Fibroblast of mammary gland (primary cell): ENCODE measurements at places on chromosomes 2 and 18.
A peak's percentile ranks its signal among the peaks of the same experiment; 100 is the strongest.

DNA sequence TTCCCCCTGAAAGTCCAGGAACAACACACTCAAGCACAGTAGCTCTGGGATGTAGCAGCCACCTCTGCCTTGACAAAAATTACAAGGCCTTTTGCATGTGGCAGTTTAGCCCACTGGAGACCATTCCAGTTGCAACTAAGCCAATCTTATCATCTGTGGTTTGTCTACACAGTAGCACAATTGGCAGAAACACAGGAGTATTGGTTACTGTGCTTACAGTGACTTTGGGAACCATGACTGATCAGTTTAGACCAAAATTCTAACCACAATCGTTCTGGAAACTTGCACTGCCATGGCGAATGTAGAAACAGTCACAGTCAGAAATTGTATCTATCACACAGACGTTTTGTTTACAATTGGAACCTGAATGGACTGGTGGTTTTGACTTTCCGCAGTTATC lies 403.7 kb upstream of the MEIS1 start:
- DNase-seq, result no peak

- no peak for DNase-seq
These were observed 473.3 kb upstream of the HS6ST1 start for GRCh38 chr2:128791985-128792320.

GRCh38 chr18:57997820-57998219 lies 46.2 kb upstream of the NEDD4L start:
- no peak for DNase-seq

DNA sequence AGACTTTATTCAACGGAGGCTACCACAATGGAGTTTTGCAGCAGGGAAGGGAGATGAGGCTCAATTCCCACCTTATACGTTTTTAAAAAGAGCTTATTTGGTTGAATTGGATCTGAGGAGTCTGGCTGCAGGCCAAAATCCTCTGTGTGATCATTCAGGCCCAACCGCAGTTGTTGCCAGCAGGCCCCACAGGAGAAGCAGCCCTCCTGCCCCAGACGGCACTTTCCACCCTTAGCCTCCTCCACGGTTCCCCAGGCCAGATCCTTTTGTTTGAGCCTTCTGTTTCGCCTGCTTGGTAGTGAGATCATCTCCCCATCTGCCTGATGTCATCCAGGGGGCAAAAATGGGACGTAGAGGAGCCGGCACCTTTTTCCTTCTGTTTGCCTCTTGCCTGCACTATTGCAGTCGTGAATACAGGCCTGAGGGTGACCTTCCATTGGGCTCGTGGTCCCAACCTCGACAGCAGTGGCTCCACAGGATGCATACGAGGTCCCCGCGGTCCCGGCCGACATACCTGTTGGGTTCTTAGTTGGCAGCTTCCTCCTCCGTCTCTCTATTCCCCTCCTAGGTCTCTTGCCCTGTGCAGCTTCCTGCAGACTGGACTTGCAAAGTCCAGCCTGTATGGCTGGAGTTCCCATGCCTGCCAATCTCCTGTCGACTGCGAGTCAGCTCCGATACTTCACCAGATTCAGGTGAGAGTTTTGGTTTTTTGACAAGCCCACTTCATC lies 9.3 kb upstream of the GPR35 start:
- no peak for DNase-seq

DNA sequence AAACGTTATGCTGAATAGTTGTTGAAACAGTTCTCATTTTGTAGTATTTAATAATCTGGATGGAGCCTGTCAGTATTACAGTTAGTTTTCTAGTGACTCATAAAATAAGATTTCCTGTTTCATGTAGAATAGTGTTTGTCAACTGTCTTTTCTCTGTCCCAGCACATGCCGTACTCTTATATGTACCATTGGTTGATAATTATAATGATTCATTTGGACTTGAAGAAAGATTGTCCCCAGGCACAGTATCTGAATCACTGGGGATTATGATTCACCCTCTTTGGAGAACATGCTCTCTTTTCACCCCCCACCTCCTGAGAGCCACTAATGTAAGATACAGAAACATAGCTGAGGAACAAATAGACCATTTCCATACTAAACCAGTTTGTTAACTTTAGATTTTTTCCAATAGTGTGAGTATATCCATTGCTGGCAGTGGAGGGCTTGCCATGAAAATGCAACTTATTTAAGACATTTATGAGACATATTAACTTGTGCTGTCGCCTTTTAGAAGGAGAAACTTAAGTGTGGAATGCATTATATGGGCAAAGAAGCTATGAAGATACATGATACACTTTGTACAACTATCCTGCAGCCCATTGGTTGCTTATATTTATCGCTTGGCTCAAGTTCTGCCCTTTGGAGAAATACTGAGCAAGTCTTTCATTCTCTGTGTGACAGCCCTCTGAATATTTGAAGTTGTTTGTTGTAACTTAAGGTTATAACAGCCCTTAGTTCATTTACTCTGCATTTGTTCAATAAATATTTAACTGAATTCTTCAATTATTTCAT lies 12.4 kb downstream of the COPS8 start:
- DNase-seq, result peak; percentile 99

DNA sequence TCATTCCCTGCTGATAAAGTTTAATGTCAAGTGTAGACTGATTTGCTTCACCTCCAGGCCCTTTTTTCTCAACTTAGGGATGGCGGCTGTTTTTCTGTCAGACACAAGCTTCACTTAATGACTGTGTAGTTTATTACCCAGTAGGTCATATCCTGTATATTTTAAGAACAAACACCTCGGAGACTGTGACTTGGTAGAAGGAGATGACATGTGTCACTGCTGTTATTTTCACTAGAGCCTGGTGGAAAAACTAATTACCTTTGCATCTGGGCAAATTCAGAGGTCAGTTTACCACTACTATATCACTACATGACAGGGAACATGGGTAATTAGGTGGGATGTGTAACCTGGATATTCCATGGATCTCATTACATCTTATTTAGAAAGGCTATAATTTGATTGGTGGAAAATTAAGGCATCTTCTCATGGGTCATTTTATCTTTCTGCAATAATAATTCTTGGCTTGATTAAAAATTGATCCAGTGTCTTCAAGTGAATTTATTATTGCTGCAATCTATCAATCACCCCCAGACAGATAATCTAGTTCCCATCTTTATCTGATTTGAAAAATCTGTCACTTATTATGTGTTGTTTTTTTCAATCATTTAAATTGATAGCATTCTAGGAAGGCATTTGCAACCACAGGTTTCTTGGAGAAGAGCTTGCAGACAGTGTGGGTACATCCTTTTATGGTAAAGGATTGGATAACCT lies 353.8 kb upstream of the SPRED2 start:
- DNase-seq, result no peak

DNA sequence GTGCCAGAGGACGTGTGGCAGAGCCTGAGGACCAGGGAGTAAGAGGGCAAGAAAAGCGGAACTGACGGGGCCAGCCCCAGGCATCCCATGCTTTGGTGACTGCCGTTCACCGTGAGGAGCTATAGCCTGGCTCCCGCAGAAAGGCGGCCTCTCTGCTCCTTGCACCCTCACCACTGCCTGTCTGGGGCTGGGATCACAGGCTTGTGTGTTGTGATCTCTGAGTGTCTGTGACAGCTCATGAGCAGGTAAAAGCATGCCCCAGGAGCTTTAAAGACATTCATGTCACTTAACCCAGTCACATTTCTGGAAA lies 266.8 kb upstream of the RAB6C start:
- DNase-seq, result no peak

DNA sequence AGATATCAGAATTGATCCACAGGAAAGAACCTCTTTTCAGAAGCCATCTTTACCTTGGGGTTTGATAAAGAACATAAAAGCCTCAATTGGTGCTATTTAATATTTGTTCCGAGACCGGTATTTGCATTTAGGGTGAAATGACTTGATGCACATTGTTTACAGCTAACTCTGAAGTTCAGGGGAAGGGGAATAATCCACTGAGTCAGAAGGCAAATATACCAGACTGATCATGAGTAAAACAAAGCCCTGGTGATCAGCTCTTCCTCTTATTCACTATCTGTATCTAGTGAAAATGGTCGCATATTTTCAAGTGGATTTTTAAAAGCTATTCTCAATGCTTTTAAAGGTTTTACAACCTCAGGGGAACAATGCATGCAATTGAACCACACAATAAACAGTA lies 53.0 kb upstream of the ATP8B1 start:
- no peak for DNase-seq

DNA sequence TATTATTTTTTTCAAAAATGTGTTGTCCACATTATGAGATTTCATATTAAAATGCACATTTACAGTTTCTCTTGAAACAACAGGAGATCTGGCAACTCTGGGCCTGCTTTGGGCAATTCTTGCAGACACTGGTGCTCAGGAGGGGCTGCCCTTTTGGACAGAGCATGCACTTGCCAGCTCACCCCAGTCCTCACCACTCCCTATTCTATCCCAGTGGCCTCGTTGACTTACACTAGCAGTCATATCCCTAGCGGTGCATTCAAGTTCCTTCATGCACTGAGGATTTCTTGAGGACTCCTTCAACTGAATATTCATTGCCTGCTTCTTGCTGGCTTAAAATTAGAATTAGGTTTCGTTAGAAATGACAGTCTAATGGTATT lies 87.9 kb upstream of the FHL2 start:
- no peak for DNase-seq

GRCh38 chr2:138602166-138602460 lies 100.5 kb downstream of the SPOPL start:
- no peak for DNase-seq

- DNase-seq, result peak; percentile 90
These were observed at the start of gene ABCB6 for GRCh38 chr2:219218732-219219701. Gene ABCB6, minus strand, starts transcription at chr2:219218958. Its CDS starts 285 bp downstream, at chr2:219218673.
